PC-9 (cell line): ENCODE measurements at places on chromosomes 3 and 15. TPM values are rescaled to one million over a fixed set of nuclear protein-coding genes. Genes with fewer than 3 reads are reported as not detected.

Gene FAM227B
- 1.4 and 3.3 TPM in 2 replicates for total RNA-seq

Gene CYP1A2
- total RNA-seq: not detected in 2 replicates

Gene SMARCC1
- total RNA-seq: 88.1 and 130 TPM in 2 replicates

Gene GPR171
- not detected in 2 replicates for total RNA-seq

Gene MYEF2
- total RNA-seq: 1.7 and 2.1 TPM in 2 replicates

Gene LXN
- not detected in 2 replicates for total RNA-seq

GRCh38 chr15:63699101-63699785 lies 102.1 kb downstream of the FBXL22 start:
- no peak for DNase-seq

GRCh38 chr3:50278123-50278879 lies 586 bp upstream of the LSMEM2 start:
- no peak for DNase-seq

DNA sequence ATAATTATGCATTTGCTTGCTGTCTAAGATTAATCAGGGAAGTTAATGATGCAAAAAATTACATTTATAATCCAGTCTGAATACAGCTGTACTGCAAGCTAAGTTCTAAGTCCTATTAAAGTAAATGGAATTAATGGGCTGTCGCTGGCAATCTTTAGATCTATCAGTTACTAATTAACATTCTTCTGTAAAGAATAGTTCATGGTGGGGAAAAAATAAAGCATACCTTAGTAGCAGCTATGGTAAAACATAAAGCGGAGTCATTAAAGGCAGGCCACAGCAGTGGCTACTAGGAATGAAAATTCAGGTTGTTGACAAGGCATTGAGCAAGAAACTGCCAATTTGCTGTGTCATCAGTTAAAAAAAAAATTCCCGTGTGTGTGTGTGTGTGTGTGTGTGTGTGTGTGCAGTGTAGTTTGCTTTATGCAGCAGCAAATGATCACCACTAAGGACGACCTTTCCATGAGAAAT lies 129.8 kb downstream of the ZNF385D start:
- DNase-seq: no peak

DNA sequence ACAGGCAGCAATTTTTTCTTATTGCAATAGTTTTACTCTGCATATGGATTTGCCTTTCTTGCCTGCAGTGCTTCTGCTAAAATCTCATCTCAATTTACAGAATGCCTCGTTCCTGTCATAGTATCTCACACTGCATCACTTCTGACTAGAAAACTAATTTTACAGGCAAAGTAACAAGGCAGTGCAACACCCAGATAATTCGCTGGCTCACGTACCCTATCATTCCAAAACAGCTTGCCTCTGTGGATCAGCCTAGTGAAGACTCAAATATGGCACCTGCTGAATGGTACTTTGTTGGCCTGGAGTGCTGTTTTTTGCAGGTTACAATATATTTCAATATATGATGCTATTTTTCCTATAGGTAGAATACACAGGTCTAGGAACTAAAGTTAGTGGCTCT lies 5.3 kb downstream of the EIF5A2 start:
- DNase-seq: no peak

DNA sequence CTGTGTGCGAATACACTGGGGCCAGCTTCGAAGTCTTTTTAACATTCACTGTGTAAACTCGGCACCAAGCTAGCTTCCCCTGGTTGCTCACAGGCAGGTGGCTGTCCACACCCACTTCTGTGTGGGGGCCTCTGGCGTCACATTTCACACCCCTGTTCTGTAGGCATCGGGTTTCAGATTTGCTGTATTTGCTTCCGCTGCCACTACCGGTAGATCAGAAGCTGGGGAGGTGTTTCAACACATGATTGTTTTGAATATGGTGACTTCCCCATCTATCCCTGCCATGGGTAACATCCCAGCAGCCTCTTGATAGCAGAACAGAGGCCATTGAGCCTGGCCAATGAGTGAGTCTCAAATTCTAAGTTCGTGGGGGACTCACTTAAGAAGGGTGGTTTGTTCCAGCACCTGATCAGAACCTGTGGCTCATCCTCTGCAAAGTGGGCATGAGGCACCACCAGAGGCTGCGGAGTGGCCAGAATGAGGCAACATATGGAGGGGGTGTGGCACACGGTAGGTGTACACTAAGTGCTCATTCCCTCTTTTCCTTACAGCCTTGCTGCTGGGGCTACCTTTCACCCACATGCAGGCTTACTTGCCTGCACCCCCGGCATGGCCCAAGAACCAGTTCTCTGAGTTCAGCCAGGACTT lies 61.5 kb downstream of the IQSEC1 start:
- peak; percentile 87 for DNase-seq

DNA sequence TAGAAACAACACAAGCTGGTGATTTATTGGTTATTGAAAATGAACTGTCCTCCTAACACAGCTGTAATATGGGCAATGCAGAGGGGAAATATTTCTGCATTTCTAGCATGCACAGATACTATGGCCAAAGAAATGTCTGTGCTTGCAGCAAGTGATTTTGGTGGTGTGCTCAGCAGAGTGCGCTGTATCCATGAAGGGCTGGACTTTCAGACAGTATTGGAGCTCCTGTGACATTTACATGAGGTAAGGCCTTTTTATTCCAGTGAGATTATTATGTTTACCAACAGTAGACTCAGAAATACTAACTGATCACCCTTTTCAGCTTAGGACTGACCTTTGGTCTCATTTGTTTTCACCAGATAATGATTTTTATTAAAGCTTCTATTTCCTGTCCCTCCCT lies 1302.6 kb upstream of the EPHA6 start:
- no peak for DNase-seq

DNA sequence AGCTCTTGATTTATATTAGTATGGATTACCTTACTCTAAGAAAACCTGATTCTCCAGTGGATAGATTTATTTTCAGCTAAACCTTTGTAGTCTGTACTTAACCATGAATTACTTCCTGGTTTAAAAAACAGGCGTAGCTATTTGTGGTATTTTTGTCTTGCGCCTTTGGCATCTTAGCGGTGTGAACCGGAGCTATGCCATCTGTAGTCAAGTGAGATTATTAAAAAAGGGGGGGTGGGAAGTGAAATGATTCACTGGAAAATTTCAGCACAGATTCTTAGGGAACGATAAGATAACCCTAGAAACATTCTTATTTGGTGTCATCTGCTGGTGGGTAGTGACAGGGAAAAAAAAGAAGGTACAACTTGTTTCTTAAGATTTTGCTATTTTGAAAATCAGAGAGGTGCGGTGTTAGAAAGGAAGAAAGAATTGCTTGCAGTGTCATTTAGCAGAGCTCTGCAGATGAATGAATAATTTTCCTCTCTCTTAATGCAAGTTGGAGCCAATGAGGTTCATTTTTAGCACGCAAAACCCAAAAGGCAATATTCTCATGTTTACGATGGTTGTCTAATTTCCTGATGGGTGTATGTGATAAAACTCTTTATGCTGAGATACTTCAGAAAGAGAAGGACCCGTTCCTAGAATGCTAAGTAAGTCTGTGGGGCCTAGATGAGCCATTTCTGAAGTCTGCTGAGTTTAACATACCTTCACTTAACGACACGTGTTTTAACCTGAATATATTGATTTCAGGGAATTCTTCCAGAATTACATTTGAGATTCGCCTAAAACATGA lies 44.0 kb downstream of the PSMD6 start:
- peak; percentile 20 for DNase-seq

- DNase-seq: no peak
Observed at GRCh38 chr3:166029507-166029906, 192.3 kb upstream of the BCHE start.

DNA sequence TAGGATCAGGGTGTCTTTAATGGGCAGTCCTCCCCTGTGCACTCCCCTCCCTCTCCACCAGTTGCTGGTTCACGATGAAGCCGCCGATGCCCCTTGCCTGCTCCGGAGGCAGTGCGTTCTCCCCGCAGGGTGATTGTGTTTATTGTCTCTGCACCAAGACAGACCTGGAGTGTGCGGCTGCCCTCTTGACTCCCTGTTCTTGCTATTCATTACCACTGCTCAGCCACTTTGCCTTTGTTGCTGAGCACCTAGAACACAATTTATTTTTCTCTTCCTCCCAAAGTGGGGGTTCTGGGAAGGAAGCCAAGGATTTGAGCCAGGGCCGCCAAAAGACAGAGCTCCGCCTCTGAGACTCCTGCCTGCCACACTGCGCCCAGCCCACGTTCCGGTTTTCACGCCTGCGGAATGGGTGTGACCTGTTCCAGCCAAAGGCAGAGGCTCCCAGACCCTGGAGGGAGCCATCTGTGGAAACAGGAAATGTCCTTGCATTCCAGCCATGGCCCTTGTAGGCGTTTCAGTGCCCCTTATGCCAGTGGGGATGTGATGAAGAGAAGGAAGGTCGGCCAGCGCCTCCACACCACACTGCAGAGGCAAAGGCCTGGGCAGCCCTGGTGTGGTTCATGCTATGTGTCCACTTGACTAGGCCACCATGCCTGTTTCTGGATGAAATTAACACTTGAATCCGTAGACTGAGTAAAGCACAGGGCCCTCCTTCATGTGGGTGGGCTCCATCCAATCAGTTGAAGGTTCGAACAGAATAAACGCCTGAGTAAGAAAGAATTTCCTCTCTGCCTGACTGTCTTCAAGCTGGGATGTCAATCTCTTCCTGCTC lies 85.8 kb downstream of the HMG20A start:
- DNase-seq: peak; percentile 72

DNA sequence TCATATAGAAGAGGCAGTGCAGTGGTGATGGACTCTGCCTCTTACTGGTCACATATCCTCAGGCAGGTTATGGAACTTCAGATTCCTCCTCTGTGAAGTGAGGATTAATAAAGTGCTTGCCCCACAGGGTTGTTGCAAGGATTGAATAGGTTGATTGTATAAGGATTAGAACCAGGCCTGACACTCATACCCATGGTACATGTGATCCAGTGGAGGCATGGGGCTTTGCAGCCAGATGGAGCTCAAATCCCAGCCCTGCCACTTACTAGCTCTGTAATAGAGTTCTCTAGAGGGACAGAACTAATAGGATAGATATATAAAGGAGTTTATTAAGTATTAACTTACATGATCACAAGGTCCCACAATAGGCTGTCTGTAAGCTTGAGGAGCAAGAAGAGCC lies 184.6 kb upstream of the EIF1B start:
- no peak for DNase-seq

- no peak for DNase-seq
Observed at GRCh38 chr3:46091046-46091445, 63.8 kb upstream of the XCR1 start.
